ENCODE measurements at places on chromosomes 5 and 9.

DNA sequence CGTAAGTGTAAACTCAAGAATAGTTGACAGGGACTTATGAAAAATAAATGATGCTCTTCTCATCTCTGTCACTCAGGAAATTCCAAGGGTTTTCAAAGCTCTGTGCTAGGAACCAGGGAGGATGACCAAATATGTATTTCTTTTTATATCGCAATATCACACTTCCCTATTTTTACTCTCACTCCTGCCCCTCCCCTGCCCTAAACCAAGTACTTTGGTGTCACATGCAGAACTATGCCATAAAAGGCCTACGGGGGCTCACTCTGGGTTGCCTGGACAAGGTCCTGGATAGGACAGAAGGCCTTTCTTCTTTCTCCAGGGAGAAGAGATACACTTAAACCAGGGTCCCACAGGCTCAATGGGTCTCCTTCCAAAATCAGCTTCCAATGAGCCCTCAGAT is 8.3 kb upstream of the RETREG1 start:
- DNase-seq = no peak
- no peaks in the 10 kb centered on the region for H3K4me1 ChIP-seq
- H3K27me3 ChIP-seq = no peaks in the 10 kb centered on the region
- no peak overlapping the region for H3K4me3 ChIP-seq
- H3K27ac ChIP-seq = no peak overlapping the region
- H3K36me3 ChIP-seq = no peaks in the 10 kb centered on the region

GRCh38 chr5:112346411-112347044 is 72.5 kb downstream of the EPB41L4A start:
- no peak overlapping the region for H3K27ac ChIP-seq
- H3K36me3 ChIP-seq = no peaks in the 10 kb centered on the region
- no peak for DNase-seq
- no peak overlapping the region for H3K4me3 ChIP-seq
- H3K4me1 ChIP-seq = peaks cover 11% of the 10 kb centered on the region

GRCh38 chr9:27533311-27533710 is 3.7 kb upstream of the MOB3B start:
- no peaks in the 10 kb centered on the region for H3K27me3 ChIP-seq
- peak overlapping the region; percentile 62 for H3K27ac ChIP-seq
- no peaks in the 10 kb centered on the region for H3K36me3 ChIP-seq

DNA sequence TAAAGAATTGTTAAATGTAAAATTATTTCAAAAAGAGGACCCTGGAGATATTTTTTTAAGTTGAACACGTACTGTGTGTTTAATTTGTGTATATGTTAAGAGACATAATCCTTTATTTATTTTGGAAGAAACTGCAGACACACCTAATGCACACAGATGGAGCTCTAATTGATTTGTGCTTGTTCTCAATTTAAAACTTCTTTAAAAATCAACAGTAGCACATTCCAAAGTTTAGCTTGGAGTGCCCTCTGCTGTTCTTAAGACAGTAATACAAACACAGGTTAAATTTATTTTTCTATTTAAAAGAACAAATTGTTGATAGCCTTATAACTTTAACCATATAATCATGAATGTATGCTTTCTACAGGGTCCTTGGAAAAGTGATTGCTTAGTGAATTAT is 277.6 kb upstream of the ADAMTS16 start:
- H3K27me3 ChIP-seq = no peaks in the 10 kb centered on the region
- H3K27ac ChIP-seq = no peak overlapping the region
- H3K4me1 ChIP-seq = no peaks in the 10 kb centered on the region
- DNase-seq = no peak
- no peak overlapping the region for H3K4me3 ChIP-seq

DNA sequence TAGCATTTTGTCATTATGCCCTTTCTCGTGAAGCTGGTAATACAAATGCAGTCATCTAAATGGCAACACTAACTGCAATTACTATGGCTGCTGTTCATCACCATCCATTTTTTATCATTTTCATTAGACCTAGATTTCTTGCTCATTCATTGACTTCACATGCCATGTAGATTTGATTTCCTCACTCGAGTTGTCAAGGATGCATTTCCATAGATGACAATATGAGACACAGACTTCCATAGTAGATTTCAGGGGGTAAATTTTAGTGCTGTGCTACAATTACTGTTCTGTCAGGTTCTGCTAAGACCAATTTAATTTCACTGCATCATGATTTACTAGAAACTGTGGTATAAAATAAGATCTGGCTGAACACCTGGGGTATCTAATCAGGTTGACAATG is 589.2 kb downstream of the SEMA5A start:
- no peaks in the 10 kb centered on the region for H3K4me1 ChIP-seq
- no peak overlapping the region for H3K4me3 ChIP-seq
- H3K27ac ChIP-seq = no peak overlapping the region
- no peaks in the 10 kb centered on the region for H3K27me3 ChIP-seq

DNA sequence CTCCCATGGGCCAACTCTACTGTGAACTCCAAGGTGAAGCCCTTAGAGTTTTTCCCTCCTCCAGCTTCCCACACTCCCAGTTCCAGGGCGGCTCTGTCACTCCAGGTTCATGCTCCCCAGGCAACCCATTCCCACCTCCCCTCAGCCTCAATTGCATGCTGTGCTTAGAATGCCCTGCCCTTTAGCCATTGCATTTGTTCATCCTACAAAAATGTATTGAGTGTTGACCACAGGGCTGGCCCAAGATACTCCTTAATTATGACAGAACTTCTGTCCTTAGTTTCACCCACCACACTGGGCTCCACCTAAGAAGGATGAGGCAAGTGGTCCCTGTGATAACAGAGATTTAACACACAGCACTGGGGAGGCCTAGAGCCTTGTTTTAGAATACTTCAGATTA is 236.1 kb downstream of the ADAMTSL1 start:
- no peak overlapping the region for H3K27ac ChIP-seq
- no peak overlapping the region for H3K4me3 ChIP-seq
- no peaks in the 10 kb centered on the region for H3K27me3 ChIP-seq
- no peak for DNase-seq
- no peaks in the 10 kb centered on the region for H3K36me3 ChIP-seq
- no peaks in the 10 kb centered on the region for H3K4me1 ChIP-seq

DNA sequence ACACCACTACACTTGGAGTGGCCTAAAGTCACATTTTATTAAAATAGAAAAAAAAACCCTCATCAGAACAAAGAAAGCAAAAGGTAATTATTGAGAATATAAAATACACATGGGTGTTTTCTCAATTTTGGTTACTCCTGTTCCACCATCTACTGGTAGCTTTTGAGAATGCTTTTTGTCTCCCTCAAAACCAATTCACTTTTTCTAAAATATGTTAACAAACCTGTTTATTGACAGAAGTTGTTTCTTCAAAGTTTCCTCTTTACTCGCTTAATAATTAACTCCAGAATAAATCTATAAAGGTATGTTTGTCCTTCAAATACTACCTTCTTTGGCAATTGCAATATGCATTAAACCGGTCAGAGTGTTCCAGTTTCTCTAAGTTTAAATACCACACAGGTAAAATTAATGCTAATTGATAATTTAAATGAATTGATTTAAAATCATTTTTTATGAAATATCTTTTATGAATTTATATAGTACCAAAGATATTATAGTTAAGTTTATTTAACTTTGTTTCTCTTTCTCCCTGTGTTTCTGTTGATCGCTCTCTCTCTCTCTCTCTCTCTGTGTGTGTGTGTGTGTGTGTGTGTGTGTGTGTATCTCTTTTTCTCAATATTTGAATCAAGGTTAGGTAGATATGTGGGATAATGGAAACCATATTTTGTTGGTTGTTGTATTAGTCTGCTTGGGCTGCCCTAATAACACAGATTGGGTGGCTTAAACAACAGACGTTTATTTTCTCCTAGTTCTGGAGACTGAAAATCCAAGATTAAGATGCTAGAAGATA is 487.4 kb downstream of the PRDM9 start:
- H3K27me3 ChIP-seq = no peaks in the 10 kb centered on the region
- no peaks in the 10 kb centered on the region for H3K36me3 ChIP-seq
- H3K27ac ChIP-seq = no peak overlapping the region
- no peaks in the 10 kb centered on the region for H3K4me1 ChIP-seq

- H3K4me3 ChIP-seq = no peak overlapping the region
- H3K36me3 ChIP-seq = no peaks in the 10 kb centered on the region
- H3K4me1 ChIP-seq = no peaks in the 10 kb centered on the region
- no peaks in the 10 kb centered on the region for H3K27me3 ChIP-seq
- no peak for DNase-seq
Measured at GRCh38 chr9:35195683-35196082, 33.9 kb downstream of the UNC13B start.

DNA sequence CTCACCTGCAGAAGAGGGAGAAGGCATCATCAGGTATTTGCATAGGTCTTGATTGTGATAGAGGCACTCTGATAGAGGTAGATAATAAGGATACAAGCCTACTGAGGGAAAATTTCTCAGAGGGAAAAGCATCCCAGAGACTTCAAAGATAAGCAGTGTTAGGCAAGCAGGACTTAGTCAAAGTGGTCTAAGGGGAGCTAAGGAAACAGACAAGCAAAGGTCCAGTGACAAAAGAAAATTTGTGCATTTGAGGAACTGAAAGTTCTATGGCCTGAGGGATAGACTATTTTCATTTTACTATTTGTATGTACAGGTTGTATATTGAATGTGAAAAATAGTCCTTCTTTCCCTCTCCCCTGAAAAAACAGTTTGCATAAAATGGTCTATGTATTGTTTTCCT is 27.4 kb downstream of the OXCT1 start:
- H3K4me1 ChIP-seq = no peaks in the 10 kb centered on the region
- no peaks in the 10 kb centered on the region for H3K27me3 ChIP-seq
- H3K27ac ChIP-seq = no peak overlapping the region
- H3K36me3 ChIP-seq = peaks cover 11% of the 10 kb centered on the region
- no peak for DNase-seq

DNA sequence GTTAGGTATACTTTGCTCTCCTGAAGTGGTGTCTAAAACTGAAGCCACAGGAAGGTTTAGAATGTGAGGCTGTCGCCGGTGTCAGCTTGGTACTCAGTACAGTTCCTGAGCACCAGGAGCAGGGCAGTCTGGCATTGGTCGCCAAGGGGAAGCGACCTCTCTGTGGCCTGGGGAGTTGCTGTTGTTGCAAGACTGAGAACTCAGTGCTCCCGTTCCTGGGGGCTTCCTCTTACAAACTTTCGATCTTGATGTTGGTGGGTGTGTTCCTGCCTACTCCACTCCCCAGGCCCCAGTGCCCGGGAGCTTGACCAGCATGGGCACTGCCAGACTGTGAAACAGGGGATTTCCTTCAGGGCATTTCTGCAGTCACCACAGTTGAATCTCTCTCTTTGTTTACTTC is 52.4 kb upstream of the PPARGC1B start:
- no peak overlapping the region for H3K27ac ChIP-seq
- H3K36me3 ChIP-seq = no peaks in the 10 kb centered on the region
- DNase-seq = peak; percentile 49
- H3K4me3 ChIP-seq = no peak overlapping the region
- no peaks in the 10 kb centered on the region for H3K27me3 ChIP-seq

DNA sequence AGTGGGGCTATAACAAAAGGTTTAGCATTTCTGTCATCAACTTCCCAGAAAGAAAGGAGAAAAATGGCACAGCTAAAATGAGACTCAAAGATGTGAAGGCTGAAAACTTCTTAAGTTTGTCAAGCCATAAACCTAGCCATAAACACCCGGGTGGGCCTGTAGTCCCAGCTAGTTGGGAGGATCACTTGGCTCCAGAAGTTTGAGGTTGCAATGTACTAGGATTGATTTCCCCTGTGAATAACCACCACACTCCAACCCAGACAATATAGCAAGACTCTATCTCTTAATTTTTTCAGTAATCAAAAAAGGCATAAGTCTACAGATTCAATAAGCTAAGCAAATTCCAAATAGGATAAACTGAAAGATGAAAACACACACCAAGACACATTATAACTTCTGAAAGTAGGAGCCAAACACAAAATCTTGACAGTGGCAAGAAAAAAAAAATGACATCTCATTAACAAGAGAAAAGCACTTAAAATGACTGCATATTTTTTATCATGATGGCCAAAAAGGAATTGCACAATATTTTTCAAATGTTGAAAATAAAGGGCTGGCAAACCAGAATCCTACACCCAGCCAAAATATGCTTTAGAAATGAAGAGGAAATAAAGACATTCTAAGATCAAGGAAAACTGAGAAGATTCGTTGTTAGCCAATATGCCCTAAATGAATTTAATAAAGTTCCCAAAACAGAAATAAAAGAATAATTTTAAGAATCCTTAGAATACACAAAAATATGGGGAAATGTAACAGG is 308.4 kb downstream of the BRINP1 start:
- DNase-seq = peak; percentile 40
- H3K27me3 ChIP-seq = no peaks in the 10 kb centered on the region
- no peaks in the 10 kb centered on the region for H3K36me3 ChIP-seq
- H3K4me3 ChIP-seq = no peak overlapping the region
- peak overlapping the region; percentile 30 for H3K27ac ChIP-seq

- no peaks in the 10 kb centered on the region for H3K27me3 ChIP-seq
- no peaks in the 10 kb centered on the region for H3K36me3 ChIP-seq
- DNase-seq = no peak
Measured at GRCh38 chr5:7794823-7795222, 56.1 kb downstream of the CFAP90 start.

DNA sequence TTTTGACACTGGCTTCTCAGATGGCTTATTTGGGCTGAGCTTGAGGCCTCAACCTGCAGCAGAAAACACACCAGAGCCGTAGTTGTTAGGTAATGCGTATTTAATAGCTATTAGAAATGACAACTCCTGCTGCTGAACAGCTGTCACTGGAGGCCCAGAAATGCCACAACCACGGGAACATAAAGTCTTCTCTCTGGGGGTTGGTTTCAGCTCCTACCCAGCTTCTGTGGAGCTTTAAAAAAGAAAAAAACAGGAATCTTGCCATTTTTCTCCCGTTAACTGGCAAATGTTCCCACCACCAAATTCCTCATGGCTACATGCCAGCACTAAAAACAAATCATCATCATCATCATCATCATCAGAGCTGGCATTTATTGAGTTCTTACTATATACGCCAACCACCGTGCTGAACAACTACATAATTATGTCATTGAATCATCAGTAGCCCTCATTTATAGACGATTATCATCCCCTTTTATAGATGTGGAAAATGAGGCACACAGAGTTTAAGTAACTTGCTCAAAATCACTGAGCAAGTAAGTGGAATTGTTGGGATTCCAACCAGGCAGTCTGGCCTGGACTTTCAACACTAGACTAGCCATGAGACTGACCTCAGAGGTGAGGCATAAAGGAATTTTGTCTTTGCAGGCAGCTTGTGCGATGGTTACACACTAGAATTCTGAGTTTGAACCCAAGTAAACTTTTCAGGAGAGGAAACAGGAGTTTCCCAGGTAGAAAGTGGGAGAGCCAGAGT is 185.3 kb upstream of the WWC1 start:
- H3K4me1 ChIP-seq = no peaks in the 10 kb centered on the region
- no peak overlapping the region for H3K4me3 ChIP-seq
- H3K36me3 ChIP-seq = no peaks in the 10 kb centered on the region
- H3K27me3 ChIP-seq = no peaks in the 10 kb centered on the region
- no peak for DNase-seq
- H3K27ac ChIP-seq = no peak overlapping the region

Measured in tibial artery (tissue), 4 donors.